ENCODE measurements at places on chromosomes 12 and 14.

DNA sequence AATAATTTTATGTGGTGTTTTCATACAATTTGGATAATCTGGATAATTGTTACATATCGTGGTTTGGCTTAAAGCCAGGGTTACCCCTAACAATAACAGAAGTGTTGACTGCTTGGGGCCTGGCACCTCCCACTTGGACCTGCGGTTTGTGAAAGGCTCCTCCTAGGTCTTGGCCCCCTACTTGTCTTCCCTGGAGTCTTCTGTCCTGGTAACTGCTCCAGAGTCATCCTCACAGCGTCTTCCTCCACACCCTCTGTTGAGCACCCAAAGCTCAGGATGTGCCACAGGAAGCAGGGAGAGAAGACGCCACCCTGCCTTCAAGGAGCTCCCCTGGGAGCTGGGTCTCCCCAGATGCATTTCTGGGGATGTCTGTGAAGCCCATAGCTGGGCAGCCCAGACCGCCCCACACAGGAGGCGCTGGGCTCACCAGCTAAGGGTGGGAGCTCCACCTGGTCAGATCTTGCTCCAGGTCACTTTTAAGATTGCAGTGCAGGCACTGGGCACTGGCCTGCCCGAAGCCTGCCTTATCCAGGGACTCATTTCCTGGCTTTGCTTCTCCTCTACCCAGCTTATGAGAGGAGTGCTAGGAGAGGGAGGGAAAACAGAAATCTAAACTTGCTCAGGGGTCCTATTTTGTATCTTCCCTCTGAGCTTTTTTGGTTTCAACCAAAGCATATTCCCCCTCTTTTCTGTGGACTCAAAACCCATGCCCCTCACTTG lies 98.2 kb downstream of the ZFP36L1 start:
- no peak for DNase-seq

- DNase-seq = no peak
These were observed 5.2 kb downstream of the KRT84 start for GRCh38 chr12:52380271-52380694.

- no peak for DNase-seq
These were observed 40.6 kb downstream of the IL31 start for GRCh38 chr12:122133192-122133950.

DNA sequence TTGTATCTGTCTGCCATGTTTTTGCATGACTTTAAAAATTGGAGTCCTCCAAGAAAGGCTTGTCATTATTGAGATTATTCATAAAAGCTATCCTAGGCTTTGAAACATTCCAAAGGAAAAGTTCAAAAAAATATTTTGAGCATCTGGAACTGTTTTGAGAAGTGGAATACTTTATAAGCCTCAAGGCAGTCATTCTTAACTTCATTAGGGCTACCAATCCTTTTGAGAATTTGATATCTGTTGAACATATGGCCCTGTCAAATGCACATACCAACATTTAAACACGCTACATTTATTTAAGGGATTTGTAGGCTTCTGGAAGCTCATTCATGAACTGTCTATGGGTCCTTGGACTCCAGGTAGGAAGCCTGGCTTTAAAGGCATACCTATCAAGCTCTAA lies 77.0 kb downstream of the TMEM117 start:
- DNase-seq = no peak

DNA sequence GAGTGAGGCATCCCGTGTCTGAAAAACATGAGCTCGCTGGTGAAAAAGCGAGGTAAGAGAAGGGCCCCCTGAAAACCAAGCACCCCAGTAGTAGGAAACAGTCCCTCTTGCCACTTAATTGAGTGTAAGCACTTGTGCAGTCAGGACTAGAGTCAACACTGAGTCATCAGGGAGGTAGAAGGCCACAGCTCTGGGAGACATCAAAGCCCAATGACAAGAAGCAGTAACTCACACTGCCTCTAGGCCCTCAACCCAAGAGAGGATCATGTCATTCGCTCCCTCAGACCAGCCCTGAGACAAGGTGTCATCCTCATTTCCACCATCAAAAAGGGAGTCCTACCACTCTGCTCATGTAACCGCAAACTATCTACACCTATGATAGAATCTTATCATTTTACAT lies 17.8 kb downstream of the POMT2 start:
- DNase-seq = no peak

- no peak for DNase-seq
These were observed 2.3 kb downstream of the KRT85 start for GRCh38 chr12:52364901-52365489.

GRCh38 chr12:128830505-128830893 lies 6.7 kb upstream of the SLC15A4 start:
- no peak for DNase-seq

DNA sequence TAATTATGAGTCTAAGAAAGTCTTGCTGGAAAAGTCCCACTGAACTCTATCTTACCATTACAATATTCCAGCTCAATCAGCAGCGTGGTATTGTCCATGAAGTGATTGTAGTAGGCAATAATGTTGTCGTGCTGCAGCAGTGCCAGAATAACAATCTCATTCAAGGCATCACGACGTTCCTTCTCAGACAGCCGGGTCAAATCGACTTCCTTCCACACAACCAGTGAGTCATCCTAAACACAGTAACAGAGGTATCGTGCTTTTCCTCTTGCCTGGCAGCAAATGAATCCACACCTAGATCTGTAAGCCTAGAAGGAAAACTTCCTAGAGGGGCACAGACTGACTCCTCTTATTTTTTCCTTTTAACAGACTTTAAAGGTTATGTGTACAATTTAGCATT lies 2.9 kb downstream of the NEK9 start:
- DNase-seq = no peak

- no peak for DNase-seq
These were observed 45.7 kb upstream of the KRAS start for GRCh38 chr12:25296381-25296780.

GRCh38 chr14:23866269-23866668 lies 87.3 kb upstream of the DHRS4 start:
- DNase-seq = no peak

GRCh38 chr12:46492471-46493085 lies 120.0 kb upstream of the SLC38A2 start:
- no peak for DNase-seq

- no peak for DNase-seq
These were observed 67.6 kb downstream of the PLEKHA5 start for GRCh38 chr12:19196959-19197630.

DNA sequence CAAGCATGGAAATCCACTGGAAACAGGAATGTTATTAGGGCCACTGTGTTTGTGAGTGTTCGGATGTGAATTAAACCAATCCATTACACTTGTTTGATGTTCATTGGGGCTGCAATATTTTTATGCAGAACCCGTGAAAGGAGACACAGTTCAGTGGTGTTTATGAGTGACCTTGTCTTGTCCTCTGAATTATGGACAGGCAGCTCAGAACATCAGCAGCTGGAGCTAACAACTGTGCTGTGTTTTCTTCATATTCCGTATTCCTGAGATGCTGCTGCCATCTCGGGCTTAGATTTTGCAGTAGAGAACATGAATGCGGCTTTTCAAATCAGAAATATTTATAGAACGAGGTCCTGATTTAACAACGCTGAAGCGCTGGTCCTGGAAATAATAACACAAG lies 20.3 kb upstream of the CACNA1C start:
- DNase-seq = no peak

DNA sequence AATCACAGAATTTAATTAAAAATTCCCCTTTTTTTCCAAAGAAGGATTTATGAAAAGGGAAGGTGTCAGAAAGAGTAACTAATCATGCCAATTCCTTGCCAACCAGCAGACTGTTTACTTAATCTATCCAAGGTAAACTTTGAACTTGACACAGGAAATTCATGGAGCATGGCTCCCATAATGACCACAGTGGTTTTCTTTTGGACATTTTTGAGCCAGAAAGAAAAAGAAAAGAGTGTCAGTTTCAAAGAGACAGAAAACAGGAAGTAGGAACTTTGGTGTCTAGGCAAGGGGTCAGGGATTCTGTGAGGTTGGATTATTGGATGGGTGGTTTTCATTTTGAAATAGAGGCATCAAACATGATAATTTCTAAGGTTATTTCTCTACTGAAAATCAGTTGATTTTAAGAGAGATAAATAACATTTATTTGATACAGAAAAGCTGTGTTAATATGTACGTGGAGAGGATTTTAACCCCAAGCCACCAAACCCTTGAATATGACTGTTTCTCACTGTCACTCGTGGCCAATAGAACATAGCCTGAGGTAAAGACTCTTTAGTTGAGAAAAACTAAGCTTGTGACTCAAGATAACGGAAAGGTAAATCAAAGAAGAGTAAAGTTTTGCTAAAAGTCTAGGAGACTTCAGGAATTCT lies 196.1 kb downstream of the TTC6 start:
- no peak for DNase-seq

DNA sequence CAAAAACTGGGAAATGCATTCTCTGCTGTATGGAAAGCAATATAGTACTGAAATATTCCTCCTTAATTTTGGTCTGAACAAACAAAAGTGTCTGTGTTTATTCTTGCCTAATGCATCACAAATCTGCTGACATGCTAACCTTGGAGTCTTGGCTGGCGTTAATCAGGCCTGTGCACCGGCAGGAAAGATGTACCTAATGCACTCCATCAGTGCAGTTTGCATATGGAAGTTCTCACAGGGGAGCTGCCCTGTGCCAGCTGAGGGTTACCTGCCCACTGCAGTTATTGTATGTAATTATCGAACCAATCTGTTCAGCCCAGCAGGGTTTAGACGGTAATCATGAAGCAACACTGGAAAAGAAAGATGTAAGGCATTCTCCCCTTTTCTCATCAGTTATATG lies 76.9 kb downstream of the VRK1 start:
- DNase-seq = no peak

DNA sequence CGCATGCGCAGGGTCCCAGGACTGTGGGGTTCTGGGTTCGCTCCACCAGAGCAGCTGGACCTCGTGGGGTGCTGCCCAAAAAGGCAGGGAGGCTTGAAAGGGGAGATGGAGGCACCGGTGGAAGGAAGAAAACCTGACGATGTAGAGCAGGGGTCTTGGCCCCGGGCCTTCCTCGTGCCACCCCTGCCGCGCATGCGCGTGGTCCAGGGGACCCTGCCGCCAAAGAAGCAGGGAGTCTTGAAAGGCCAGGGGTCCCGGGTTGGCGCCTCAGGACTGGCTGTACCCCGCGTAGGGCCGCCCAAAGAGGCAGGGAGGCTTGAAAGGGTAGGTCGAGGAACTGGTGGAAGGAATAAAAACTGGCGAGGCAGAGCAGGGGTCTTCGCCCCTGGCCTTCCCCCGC lies 321.0 kb downstream of the ALG10 start:
- DNase-seq = no peak

DNA sequence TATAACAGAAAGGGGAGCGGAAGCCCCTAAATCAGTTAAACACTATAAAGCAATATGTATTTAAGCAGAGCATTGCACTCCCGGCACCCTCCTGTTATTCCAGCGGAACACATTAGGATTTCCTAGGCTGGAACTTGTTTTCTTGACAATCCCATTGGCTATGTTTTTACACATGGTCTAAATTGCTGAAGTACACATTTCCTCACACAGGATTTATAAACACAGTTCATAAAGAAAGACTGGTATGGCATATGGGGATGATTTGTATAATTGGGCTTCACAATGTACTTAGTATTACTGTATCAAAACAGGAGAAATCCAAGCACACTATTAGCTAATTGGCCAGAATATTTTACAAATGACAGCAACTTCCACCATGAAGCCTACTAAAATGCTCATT lies 23.3 kb downstream of the PAX9 start:
- no peak for DNase-seq

- DNase-seq = no peak
These were observed 285.3 kb downstream of the DPF3 start for GRCh38 chr14:72608391-72609204.

DNA sequence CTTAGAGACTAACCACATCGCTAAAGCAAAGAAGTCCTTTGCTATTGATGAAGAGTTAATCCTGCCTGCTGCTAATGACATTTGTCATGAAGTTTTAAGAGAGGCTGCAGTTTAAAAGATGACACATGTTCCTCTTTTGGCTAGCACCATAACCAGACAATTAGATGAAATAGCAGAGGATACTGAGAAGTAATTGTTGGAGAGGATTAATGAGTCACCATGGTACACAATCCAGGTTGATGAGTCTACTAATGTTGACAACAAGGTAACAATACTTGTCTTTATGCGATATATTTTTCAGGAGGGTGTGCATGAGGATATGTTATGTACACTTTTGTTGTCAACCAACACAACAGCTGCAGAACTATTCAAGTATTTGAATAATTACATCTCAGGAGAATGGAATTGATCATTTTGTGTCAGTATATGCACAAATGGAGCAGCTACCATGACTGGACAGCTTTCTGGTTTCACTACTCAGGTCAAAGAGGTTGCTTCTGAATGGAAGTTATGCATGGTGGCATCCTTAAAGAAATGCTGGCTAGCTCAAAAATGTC lies 56.7 kb downstream of the LRRIQ1 start:
- no peak for DNase-seq

GRCh38 chr12:24561411-24561871 lies 387.5 kb downstream of the BCAT1 start:
- no peak for DNase-seq

- no peak for DNase-seq
These were observed 73.8 kb upstream of the SRSF5 start for GRCh38 chr14:69693145-69693544.

DNA sequence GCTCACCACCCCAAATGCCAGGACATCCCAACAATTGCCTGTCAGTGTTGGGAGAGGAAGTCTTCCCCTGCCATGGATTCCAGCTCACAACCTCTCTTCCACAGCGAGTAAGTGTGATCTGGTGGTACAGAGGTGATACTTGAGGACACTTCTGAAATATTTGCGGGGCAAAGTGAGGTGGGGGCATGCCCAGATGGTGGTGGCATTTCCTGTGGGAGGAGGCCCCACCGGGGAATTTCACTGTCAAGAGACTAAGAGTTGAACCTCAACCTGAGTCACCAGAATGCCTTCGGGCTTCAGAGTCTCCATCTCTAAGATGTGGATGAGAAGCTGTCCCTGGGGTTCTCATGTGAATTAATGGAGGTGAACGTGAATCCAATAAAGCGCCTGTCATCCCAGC lies 122.3 kb upstream of the RFLNA start:
- DNase-seq = no peak

- no peak for DNase-seq
These were observed 159.0 kb downstream of the PTPN11 start for GRCh38 chr12:112577473-112578329.

GRCh38 chr12:114668886-114669288 lies 15.1 kb downstream of the TBX3 start:
- DNase-seq = no peak

DNA sequence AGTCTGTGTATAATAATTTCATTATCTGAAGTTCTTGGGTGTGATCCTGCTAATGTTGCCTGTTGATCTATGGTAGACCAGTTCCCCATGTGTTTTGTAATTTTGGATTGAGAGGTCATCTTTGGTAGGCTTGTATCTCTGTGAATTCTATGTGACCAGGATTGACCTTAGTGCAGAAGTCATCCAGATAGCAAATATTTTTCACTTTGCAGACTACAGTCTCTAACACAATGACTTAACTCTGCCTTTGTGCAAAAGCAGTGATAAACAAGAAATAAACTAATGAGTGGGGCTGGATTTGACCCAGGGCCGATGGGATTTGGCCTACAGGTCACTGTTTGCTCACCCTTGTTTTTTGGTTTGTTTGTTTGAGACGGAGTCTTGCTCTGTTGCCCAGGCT lies 144.6 kb upstream of the MYL2 start:
- no peak for DNase-seq

GRCh38 chr14:31449971-31450610 lies 7.2 kb downstream of the DTD2 start:
- no peak for DNase-seq

- no peak for DNase-seq
These were observed 134.9 kb downstream of the KCNA5 start for GRCh38 chr12:5178571-5178970.

All from activated T-cell treated with anti-CD3 and anti-CD28 coated beads, Interleukin-2, amount 50 U/mL, for 1 hour (primary cell).